ENCODE measurements at places on chromosomes 12 and 14.

DNA sequence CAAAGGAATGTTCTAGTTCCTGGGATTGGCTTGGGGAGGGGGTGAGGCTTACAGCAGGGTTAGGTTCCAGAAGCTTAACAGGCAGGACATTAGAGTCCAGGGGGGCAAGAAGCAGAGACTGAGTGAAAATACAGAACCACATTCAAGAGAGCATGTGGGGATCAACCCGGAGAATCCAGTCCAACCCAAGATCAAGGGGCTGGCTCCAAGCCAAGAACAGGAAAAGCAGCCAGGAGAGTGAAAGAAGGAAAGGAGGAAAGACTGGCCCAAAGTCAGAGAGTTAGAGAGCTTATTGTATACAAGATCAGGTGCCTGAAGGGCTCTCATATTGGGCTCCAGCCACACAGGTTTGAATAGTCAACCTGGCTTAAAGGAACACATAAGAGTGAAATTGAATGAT, 190.3 kb upstream of the CDKN3 start:
- no peak for DNase-seq

GRCh38 chr14:62743118-62743517, 302.1 kb downstream of the KCNH5 start:
- no peak for DNase-seq

GRCh38 chr12:104423809-104424208, 32.9 kb upstream of the CHST11 start:
- no peak for DNase-seq

- DNase-seq: peak; percentile 43
These were observed 886 bp downstream of the SIX1 start for GRCh38 chr14:60648249-60648933.

DNA sequence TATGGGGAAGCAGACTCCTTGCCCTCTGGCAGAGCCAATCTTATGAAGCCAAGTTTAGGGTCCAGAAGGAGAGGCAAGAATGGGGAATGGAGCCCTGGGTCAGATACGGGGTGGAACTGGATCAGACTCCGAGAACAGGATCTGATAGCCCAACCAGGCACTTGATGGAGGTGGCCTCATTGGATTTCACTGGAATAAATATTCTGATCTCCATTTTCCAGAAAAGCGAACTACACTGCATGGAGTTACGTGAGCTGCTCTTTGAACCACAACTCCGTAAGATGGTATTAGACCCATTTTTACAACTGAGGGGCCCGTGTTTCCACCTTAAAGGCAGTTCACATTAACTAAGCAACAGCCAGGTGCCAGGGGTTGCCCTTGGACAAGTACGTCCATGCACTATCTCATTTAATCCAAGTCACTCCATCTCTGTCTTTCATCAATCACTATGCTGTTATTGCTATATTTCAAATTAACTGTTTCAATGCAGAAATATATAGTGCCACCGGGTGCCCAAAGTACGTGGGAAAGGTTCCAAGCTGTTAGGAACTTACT, 155.2 kb downstream of the BCL11B start:
- no peak for DNase-seq

GRCh38 chr12:106717673-106718072, 56.8 kb upstream of the RIC8B start:
- no peak for DNase-seq

DNA sequence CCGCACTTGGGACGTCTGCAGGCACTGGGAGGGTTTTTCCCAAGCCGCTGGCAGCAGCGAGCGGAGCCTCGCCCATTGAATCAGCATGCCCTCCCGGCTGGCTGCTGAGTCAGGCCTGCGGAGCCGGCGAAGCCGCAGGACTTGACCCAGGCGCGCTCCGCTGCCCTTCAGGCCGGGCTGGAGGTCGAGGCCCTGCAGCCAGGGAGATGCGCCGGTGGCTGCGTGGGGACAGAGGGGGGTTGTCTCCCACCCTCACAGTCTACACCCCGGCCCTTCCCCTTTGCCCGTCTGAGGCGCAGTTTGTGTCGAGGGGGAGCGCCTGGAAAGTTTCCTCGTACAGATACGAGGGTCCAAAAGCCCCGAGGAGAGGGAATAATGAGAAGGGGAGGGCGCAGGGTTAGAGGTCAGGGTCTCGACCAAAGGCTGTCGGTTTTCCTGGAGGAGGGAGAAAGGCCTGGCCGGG, 759 bp upstream of the KLC1 start:
- DNase-seq: peak; percentile 68

DNA sequence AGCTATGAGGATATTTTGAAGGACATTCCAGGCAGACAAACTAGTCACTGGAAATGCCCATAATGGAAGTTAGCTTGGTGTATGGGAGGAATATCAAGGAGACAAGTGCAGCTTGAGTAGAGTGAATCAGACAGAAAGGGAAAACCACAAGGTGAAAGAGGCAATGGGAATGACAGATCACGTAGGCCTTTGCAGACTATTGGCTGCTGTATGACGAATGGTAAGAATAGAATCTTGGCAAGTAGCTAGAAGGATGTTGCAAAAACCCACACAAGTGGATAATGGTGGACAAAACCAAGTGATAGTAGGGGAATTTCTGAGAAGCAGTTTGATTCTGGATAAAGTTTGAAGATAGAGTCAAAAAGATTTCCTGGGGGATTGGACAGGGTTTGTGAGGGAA, 196.9 kb upstream of the NOVA1 start:
- DNase-seq: no peak

- DNase-seq: no peak
These were observed 209.4 kb downstream of the KTN1 start for GRCh38 chr14:55789406-55789805.
